Left ventricle myocardium superior (tissue), 1 donor: ENCODE measurements at places on chromosomes 6 and 20.
A peak's percentile ranks its signal among the peaks of the same experiment; 100 is the strongest.

GRCh38 chr6:84892671-84893070, 128.3 kb upstream of the TBX18 start:
- no peak for DNase-seq

- DNase-seq = no peak
These were observed 3.7 kb downstream of the MANEA start for GRCh38 chr6:95581073-95581472.

- no peak for DNase-seq
These were observed 290.7 kb downstream of the ARHGAP18 start for GRCh38 chr6:129419324-129419723.

DNA sequence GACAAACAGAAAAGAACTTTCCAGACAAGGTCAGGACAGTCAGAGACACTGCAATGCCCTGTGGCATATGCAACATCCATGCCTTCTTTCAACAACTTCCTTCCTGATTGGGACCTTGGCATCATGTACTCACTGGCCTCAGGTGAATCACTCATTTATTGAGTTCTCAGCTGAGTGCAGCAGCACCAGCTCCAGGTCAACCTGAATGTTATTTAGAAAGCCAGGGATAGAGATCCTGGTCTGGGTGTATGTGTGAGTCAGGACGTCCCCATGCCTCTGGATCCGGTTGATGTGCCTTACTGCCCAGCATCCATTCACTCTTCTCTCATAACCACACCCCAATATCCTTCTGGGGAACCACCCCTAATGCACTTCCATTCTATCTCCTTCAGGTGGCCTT, 54.4 kb downstream of the SNRNP48 start:
- DNase-seq = no peak

DNA sequence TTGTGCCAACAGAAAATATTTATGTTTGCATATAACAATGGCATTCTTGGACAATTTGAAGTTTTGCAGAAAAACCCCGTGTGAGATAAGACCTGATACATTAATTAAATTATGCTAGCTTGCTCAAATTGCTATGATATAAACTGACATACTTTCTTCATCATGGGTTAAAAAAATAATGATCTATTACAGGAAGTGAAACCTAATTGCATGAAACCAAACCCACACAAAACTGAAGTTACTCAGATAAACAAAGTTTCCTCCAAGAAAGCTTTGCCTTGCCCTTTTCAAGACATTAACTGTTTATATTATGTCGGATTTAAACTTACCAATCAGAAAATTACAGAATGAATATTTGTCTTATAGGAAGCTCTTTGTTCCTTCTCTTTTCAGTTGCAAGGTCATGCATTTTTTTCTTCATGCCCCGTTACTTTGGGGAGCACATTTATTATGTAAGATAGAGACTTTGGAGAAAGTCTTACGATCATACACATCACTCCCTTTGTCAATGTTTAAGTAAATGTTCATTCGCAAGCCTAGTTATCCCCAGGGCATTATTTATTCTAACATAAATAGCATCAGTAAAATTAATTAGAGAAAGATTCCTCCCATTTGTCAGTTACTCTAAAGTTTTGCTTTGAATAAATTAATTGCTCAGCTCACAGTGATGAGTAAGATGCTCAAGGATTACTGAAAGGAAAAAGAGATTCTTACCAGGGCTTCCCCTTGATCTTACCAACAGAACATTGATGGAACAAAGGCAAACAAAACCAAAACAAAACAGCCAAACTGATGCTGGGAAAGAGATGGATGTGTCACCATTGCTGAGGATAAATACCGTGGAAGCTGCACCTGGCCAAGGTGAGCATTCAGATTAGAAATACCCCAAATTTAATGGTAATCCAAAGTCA, 14.8 kb upstream of the TMEM244 start:
- no peak for DNase-seq

DNA sequence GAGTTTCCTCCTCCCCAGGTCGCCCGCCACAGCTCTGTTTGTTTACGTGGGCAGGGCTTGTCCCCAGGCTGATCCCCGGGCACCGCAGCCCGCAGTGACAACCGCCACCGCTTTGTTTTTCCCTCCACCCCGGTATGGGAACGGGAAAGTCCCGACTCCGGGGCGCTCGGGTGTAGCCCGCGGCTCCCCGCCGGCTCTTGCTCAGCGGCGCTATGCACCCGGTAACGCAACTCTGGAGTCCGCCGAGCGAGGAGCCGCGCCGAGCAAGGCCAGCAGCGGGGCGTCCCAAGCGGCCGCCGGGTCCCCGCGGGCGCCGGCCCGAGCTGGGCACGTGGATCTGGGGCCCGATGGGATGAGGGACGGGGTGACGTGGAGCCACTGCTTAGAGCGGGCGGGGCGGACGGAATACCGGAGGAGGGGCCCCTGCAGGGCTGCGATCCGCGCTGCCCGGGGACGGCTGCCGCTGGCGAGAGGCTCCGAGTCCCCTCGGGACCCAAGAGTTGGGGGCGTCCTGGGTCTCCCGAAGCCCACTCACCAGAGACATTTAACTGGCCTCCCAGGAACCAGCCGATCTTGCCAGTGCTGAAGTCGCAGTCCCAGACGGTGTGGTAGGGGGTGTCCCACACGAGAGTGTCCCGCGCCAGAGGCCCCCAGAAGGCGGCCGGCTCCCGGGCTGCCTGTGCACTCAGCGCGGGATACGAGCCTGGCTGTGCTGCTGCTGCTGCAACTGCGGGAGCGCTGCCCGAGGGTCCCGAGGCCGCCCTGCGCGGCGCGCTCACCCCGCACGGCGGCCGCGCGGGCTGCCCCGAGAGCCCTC, 497 bp downstream of the ACSS1 start:
- peak; percentile 87 for DNase-seq

- DNase-seq = no peak
These were observed 38.7 kb downstream of the MAP3K5 start for GRCh38 chr6:136753624-136754023.

- peak; percentile 86 for DNase-seq
These were observed 78.0 kb downstream of the FGD2 start for GRCh38 chr6:37083243-37084138.

- DNase-seq = no peak
These were observed 311.0 kb downstream of the CENPW start for GRCh38 chr6:126650931-126651330.

DNA sequence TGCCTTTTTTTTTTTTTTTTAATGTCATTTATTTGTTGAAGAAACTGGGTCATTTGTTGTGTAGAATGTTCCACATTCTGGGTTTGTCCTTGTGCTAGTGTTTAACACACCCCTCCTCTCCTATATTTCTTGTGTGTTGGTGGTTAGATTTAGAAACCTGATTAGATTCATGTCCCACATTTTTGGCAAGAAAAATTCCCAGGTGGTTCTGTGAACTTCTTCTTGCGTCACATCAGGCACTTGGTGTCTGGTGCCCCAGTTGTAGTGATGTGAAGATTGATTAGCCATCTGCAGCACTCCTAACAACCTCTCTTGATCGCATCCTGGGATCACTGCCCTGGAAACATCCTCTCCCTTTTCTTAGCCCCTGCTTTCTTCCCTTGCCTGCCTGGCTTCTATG, 7.8 kb downstream of the PIGT start:
- no peak for DNase-seq
